ENCODE measurements at places on chromosomes 2 and 18.

GRCh38 chr2:137206069-137206468 lies 440.7 kb downstream of the THSD7B start:
- DNase-seq, result no peak

GRCh38 chr2:129024796-129025195 lies 706.1 kb upstream of the HS6ST1 start:
- no peak for DNase-seq

DNA sequence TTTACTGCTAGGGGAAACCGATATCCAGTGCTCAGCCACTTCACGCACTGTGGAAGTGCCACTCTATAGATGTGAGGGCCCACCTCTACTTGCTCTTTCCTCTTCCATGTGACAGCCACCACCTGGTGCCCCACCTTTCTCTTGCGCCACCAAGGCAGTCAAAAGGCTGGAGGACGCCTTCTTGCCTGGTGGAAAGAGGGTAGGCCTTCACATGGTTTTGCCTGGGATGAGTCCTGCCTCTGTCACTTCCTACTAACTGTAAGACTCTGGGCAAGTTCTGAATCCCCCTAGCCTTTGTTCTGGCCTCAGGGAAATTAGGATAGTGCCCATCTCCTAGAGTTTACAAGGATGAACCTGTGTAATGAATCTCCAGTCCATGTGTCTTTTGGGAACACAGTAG lies 66.1 kb upstream of the ODC1 start:
- DNase-seq, result no peak

- DNase-seq, result no peak
Observed at GRCh38 chr2:19176977-19177376, 181.4 kb downstream of the OSR1 start.

DNA sequence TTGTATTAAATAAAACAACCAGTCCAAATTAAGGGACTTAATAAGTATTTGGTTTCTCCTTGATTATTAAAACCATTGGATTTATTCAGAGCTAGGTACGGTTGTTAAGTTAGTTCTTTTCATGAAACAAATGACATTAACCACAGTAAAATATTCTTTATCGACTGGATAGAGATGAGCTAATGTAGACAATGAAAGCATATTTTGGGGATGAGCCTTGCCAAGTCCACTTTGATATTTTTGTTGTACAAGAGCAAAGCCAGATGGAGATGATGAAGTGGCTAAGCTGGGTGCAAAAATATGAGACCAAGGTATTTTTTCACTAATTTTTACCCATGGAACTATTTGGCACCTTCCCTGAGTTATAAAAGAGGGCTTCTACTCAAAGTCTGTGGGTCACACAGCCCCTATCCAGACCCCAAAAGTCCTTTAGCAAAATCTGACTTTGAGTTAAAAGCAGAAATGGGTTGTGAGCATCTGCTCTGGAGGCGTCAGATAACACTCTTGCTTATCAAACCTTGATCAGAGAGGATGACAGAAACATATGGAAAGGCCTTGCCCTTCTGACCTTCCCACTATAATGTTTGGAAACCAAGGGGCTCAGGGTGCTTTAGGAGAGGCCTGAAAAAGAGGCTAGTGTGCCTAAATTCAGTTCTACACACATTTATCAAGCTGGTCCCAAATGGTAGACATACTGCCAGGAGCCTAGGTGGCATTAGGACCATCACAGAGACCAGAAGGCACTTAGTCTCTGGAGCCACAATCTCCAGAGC lies 456.8 kb downstream of the MTX2 start:
- DNase-seq, result no peak

GRCh38 chr2:233076749-233077148 lies 16.6 kb downstream of the INPP5D start:
- DNase-seq, result no peak

GRCh38 chr2:201411421-201411820 lies 39.8 kb downstream of the TRAK2 start:
- DNase-seq, result no peak

DNA sequence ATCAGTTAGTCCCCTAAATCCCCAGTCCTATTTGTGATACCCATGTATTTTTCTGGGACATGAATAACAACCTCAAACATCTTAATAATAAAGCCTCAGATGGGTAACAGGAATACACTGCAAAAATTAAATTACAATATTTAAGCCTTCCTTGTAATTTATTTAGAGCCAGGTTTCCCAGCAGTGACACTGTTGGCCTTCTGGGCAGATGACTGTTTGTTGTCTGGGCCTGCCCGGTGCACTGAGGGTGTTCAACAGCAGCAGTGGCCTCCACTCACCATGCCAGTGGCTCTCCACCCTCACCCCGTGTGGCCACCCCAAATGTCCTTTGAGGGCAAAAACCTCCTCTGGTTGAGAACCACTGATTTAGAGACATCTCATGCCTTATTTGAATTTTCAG lies 270.2 kb upstream of the SIX3 start:
- DNase-seq, result no peak

DNA sequence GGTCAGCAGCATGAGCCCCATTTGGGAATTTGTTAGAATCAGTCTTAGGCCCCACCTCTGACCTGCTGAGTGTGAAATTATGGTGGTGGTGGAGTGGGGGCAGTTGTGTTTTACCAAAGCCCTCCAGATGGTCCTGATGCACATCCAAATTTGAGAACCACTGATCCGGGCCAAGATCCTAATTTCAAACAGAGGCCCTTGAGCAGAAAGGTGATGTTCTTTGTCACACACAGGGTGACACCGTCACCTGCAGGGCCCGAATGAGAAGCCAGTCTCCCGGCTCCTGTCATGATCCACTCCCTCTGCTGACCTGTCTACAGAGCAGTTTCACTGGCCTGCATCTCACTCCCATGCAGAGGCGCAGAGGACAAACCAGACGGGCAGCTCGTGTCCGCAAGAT lies 129.9 kb downstream of the TRIM43 start:
- DNase-seq, result no peak

- no peak for DNase-seq
Observed at GRCh38 chr2:8989536-8990079, 13.9 kb downstream of the MBOAT2 start.

DNA sequence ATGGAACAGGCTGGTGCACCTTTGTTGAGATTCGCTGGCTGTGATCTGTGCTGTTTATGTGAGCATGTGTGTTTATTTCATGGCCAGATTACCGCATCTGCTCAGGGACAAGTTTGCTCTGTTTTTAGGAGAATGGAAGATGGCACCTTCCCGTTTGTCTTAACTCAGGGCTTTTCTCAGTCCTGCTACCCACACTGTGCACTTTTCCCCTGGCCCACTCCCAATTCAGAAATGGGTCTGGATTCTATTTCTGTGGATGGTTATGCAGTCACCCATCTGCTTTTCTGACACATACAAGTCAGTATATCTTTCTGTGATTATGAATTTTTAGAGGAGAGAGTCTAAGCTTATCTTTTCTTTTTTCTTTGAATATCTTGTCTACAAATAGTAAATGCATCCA lies 15.4 kb downstream of the MGAT5 start:
- DNase-seq, result no peak

GRCh38 chr2:157480182-157480961 lies 36.5 kb upstream of the CYTIP start:
- no peak for DNase-seq

DNA sequence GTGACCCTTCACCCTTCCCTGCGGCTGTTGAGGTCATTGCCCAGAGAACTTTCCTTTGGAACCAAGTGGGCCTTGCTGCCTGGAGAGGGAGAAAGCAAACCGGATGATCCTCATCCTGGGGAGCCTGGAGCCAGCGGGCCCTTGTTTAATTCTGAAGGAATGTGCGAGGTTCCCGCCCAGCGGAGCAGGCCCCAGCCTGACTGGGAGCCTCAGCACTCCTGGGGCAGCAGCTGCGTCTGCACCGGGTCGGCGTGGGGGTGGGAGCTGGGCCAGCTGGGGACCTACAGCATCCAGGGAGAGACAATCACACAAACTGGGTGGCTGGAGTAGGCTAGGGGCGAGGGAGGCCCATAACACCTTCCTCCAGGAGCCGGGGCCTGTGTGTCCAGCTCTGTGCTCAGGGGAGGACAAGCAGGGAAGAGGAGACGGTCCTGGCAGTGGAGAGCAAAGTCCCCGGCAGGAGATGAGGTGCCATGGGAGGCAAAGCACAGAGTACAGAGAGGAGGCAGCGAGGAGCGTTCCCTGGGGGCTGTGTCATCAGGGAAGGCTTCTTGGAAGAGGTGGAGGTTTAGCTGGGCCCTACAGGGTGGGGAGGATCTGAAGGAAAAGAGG lies 61.9 kb upstream of the HAAO start:
- DNase-seq, result no peak

GRCh38 chr2:84963692-84964405 lies 7.1 kb upstream of the KCMF1 start:
- DNase-seq, result no peak

DNA sequence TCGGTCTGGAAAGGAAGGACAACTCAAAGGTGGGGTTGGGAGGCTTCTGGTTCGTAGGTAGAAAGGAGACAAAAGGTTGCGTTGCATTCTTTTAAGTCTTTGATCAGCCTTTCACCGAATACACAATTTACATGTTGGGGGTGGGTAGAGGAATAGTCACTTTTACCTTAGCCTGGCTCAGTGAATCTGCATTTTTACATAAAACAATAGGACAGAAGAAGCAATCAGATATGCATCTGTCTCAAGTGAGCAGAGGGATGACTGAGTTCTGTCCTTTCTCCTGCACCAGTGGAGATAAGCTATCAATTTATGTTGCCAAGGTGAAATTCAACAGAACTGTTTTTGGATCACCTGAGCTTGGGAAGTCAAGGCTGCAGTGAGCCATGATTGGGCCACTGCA lies 173.7 kb downstream of the ZEB2 start:
- no peak for DNase-seq

- no peak for DNase-seq
Observed at GRCh38 chr2:240203031-240203787, 62.8 kb upstream of the OTOS start.

GRCh38 chr2:162114271-162114670 lies 37.8 kb downstream of the GCG start:
- DNase-seq, result no peak

GRCh38 chr2:63842149-63843061 lies 709 bp downstream of the UGP2 start:
- no peak for DNase-seq

- no peak for DNase-seq
Observed at GRCh38 chr2:195168369-195168768, 488.7 kb upstream of the SLC39A10 start.

- no peak for DNase-seq
Observed at GRCh38 chr2:20672201-20672951, 5.4 kb downstream of the GDF7 start.

All from stimulated activated CD8-positive, alpha-beta memory T cell treated with anti-CD3 and anti-CD28 coated beads, Interleukin-15, amount 100 ng/mL, for 4 hours (primary cell).